Colonic mucosa (tissue), 4 donors: ENCODE measurements at places on chromosomes 2 and 18.

GRCh38 chr2:180146541-180146940 lies 139.4 kb upstream of the CWC22 start:
- DNase-seq: no peak

GRCh38 chr2:210072493-210072892 lies 70.1 kb downstream of the RPE start:
- no peak for DNase-seq

GRCh38 chr2:24258718-24259117 lies 83.9 kb downstream of the FAM228A start:
- DNase-seq: no peak

DNA sequence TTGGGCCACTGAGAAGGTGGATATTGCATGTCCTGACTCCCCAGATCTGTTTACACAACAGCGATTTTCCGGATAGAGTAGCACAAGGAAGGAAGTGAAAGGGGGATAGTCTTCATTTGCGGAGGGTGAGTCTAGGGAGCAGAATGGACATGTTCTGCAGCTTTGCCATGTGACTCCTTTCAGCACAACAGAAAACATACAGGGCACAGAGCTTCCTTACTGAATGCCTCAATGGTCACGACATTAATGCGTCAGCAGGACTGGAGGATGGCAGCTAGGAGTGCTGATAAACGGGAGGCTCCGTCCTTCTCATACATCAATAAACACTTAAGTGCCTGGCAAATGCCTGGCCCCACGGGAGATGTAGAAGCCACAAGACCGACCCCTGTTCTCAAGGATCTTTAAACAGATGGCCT lies 163.0 kb downstream of the FAM210A start:
- DNase-seq: no peak

DNA sequence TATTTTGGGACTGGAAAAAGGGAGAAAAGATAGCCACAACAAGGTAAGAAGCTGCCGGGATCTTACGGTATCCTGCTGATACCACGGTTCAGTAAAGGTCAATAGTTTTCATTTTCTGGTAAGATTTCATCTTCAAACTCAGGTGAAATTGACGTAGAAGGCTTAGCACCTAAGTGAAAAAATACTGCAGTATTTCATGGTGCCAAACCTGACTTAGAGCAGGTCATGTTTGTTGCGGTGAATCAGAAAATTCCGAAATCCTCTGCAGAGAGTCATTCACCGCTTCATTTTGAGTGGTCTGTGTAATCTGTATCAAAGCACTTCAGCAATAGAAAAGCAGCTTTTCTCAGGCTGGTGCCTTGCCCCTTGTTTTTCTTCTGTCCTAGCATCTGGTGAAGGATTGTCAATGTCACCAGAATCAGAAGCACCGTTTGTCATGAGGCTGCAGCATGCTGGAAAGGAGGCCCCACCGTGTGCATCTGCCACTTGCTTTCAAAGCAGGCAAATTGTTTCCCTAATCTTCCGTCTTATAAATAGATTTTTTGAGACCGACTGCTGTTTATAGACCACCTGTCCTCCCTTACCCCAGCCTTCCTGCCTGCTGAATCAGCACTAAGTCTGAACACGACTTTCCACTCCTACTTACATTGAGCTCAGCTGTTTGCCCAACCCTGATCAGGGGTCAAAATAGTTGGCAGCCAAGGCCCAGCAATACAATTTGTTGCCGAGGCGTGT lies 156.3 kb downstream of the EML6 start:
- peak; percentile 53 for DNase-seq

- no peak for DNase-seq
Measured at GRCh38 chr18:38751898-38752297, 1186.3 kb upstream of the CELF4 start.

- DNase-seq: peak; percentile 67
Measured at GRCh38 chr2:161981679-161982250, 92.2 kb downstream of the DPP4 start.
